ENCODE measurements at places on chromosomes 5 and 9. TPM values are rescaled to one million over a fixed set of nuclear protein-coding genes. Genes with fewer than 3 reads are reported as not detected.

The RAI14 gene
- 4.2 TPM for total RNA-seq

The PPP2R2B gene
- total RNA-seq = 2.1 TPM

The GALNT12 gene
- 6.9 TPM for total RNA-seq

The PCDHA9 gene
- total RNA-seq = not detected

The LHX3 gene
- not detected for total RNA-seq

The FOXD4L5 gene
- total RNA-seq = 0.15 TPM

The FUT7 gene
- total RNA-seq = 0.06 TPM

The SPATA31E1 gene
- not detected for total RNA-seq

The SNCAIP gene
- total RNA-seq = not detected

The FBXW5 gene
- 82.1 TPM for total RNA-seq

The C5orf22 gene
- 28.0 TPM for total RNA-seq

The WDR38 gene
- not detected for total RNA-seq

The NFX1 gene
- 41.2 TPM for total RNA-seq

The PCDHGB5 gene
- total RNA-seq = 0.19 TPM

The PCDHGA10 gene
- 0.11 TPM for total RNA-seq

The APBA1 gene
- 0.08 TPM for total RNA-seq

The WDR31 gene
- 1.9 TPM for total RNA-seq

The ZFP2 gene
- 0.42 TPM for total RNA-seq

The DBH gene
- total RNA-seq = not detected

The MFAP3 gene
- total RNA-seq = 17.3 TPM

The PCDHB11 gene
- total RNA-seq = not detected
